ENCODE measurements at places on chromosomes 5 and 9.

- DNase-seq = no peak
Observed at GRCh38 chr9:16329671-16330113, 540.8 kb downstream of the BNC2 start.

DNA sequence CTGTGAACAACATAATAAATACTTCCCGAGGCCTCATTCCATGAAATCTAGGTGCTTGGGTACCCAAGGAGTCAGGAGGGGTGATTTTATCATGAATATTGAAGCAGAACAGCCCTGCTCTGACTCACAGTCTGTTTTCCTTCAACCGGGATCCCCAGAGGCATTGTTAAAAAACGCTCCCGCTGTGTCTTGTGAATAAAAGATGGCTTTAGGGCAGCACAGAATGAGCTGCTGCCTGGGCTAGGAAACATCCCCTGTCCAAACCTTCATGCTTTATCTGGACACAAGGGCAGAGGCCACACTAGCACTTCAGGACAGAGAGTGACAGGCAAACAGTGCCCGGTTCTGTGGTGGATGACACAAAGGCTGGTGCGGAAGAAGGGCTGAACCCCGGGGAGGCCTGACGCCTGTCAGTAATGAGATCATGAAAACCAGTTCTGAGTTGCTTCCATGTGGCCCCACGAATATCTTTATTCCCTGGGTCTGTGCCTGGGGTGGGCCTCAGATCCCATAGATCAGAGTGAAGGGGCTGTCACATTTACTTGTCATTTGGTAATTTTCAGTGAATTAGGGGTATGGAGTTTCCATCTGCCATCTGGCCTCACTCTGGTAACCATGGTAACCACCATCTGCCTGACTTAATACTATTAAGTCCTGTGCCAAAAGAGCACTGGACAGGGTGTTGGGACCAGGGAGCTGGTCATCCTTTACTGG lies 2.6 kb downstream of the IGFBPL1 start:
- no peak for DNase-seq

- DNase-seq = no peak
Observed at GRCh38 chr9:18629136-18629535, 155.2 kb downstream of the ADAMTSL1 start.

DNA sequence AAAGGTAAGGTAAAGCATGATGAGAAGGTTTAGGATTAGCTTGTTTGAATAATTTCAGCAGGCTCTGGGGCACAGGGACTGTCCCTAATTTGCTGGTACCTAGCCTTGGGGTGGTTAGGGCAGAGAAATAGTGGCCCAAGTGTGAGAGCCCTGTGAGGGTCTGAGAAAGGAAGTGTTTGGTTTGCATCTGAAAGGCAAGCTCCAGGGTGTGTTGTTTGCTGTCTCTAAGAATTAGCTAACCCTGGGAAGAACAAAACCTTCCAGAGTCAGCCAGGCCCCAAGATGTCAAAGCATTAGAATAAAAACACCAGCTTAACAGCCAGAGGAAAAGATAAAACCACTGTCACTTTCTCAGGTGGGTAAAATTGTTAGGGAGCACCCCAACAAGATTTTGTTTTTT lies 31.0 kb downstream of the TMEM252 start:
- no peak for DNase-seq

DNA sequence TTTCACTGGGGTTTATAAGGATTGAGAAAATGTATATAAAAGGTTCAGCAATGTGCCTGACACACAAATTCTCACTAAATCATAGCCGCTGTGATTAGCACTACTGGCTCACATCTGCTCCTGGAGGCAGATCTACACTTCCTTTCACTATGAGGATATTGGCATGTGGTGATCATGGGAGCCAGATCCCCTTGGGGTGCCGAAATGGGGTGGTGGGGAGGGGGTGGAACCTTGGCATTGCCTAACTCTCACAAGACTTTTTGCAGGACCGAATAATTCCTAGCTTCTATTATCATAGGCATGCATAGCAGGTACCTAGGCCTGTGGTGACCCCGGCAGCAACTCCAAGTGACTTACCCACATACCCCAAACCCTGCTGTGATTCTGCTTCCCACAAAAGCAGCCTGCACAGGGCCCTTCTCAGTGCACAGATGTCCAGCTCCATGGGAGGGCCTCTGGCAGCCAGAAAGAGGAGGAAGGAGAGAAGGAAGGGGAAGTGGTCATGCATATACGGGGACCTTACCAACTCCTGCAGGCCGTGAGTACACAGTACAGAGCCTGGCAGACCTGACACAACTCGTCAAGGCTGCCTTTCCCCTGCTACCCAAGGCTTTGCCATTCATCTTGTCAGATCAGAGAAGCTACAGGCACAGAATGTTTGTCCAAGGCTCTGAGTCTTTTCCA lies 61.3 kb upstream of the IQGAP2 start:
- no peak for DNase-seq

Data from stimulated activated CD4-positive, alpha-beta T cell treated with anti-CD3 and anti-CD28 coated beads, Interleukin-15, amount 100 ng/mL, for 1 hour (primary cell).